ACHN (cell line): ENCODE measurements at places on chromosomes 16 and 17.

GRCh38 chr17:27475070-27475673 lies 18.9 kb downstream of the KSR1 start:
- no peak for DNase-seq

GRCh38 chr16:84194470-84195200 lies 3.7 kb downstream of the ADAD2 start:
- no peak for DNase-seq

DNA sequence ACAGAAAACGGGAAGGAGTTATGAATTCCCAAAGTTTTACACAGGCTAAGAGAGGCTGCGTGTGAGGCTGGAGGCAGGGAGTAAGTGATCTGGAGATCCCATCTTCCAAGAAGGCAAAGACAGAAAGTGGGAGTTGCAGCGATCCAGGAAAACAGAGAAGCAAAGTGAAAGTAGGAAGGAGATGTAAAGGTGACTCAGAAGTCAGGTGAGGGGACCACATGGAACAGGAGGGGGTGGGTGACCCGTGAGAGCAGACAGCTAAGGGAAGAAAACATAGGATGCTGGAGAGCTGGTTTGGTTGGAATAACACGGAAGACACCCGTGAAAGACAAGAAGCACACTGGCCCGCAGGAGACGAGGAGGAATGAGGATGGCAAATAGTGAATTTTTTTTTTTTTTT lies 1.3 kb downstream of the ALOX12 start:
- no peak for DNase-seq

GRCh38 chr16:81204798-81205680 lies 33.5 kb upstream of the BCO1 start:
- peak; percentile 59 for DNase-seq

DNA sequence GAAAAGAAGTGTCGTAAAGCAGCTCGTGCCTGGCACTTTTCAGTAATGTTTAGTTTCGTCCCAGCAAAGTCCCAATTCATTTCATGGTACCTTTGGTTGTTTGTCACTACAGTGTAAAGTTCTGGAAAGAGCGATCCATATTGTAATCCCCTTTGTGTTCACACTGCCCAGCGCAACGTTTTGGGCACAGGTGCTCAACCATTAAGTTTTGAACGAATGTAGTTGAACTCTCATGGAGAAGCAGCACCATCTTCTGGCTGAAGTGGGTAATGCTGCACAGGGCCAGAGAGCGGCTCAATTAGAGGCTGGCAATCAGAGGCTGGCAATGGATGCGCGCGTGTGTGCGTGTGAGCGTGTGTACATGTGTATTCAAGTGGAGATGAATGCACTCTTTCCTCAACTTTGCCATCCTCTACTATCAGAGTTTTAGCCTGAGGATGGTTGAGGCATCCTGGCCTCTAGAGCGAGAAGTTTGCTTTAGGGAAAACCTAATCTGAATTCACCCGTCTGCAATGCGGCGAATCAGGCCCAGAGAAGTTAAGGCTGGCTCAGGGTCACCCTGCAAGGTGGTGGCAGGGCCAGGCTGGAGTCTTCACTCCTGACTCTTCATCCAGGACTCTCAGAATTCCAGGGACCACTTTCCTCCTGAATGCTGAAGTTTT lies 29.9 kb downstream of the DYNLL2 start:
- peak; percentile 68 for DNase-seq

DNA sequence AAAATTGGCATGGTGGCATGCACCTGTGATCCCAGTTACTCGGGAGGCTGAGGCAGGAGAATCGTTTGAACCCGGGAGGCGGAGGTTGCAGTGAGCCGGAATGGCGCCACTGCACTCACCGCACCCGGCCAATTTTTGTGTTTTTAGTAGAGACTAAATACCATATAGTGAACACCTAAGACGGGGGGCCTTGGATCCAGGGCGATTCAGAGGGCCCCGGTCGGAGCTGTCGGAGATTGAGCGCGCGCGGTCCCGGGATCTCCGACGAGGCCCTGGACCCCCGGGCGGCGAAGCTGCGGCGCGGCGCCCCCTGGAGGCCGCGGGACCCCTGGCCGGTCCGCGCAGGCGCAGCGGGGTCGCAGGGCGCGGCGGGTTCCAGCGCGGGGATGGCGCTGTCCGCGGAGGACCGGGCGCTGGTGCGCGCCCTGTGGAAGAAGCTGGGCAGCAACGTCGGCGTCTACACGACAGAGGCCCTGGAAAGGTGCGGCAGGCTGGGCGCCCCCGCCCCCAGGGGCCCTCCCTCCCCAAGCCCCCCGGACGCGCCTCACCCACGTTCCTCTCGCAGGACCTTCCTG lies at the start of gene HBQ1:
TSS of gene HBQ1 (plus strand) at position 359 of the 575 bp plus-strand sequence. CDS start at position 387, 28 bp downstream.
- no peak for DNase-seq

DNA sequence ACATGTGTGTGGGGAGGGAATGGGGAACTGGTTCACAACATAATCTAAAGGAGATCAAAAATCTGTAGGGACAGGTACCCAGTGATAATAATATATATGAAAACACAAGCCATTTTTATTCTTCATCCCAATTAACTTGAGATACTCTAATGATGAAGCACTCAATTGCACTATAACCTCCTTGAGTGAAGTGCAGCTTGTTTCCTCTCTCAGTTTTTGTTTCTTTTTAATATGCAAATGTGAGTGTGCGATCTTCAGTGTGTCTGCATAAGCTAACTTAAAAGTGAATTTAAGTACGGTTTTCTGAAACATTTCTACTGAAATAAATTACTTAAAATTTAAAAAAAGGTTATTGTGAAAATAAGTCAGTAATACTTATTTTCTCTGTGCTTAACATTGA lies 623.5 kb downstream of the CDH11 start:
- DNase-seq, result no peak

GRCh38 chr17:55063885-55064874 lies 95.6 kb downstream of the STXBP4 start:
- no peak for DNase-seq

GRCh38 chr17:46037722-46038255 lies 38.7 kb downstream of the STH start:
- no peak for DNase-seq

DNA sequence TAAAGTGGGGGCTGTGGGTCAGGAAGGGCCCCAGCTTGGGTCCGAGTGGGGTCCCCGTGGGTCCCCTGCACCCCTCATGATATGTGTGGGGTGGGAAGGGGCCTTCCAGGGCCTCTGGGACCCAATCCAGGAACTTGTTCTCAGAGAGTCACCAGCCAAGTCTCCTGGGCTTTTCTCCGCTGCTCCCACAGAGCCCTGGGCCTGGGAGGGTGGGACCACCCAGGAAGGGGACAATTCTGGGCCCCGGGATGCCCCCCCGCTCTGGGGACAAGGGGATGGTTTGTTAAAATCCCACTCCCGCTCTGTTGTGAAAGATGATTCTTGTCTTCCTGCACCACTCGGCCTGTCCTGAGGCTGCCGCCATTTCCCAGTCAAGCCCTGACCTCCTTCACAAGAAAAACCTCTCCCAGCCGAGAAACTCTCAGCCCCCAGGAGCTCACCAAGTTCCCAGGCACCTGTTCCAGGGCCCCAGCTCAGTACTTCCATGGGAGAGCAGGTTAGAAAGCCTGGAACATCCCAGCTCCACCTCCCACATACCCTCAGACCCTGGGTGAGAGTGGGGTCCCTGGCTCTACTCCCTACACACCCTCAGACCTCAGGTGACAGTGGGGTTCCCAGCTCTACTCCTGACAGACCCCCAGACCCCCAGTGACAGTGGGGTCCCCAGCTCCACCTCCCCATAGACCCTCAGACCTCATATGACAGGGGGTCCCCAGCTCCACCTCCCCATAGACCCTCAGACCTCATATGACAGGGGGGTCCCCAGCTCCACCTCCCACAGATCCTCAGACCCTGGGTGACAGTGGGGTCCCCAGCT lies 75.1 kb downstream of the METRNL start:
- no peak for DNase-seq

GRCh38 chr17:80939151-80940145 lies 52.2 kb upstream of the CHMP6 start:
- no peak for DNase-seq

DNA sequence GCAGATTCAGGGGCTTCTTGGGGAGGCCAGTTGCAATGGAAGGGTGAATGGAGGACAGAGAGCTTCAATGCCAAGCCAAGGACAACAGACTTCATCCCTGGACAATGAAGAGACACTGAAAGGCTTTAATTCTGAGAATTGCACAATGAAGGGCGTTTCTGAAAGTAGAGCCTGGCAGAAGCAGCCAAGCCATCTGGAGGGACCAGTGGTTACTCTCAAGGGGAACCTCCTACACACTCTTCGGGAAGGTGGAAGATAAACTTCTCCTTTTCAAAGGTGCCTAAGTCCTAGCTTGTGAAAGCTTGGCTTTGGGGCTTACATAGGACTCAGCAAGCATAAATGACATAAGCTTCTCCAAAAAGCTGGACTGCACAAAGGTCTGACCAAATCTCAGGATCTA lies 6.2 kb upstream of the CES1 start:
- no peak for DNase-seq

- DNase-seq, result no peak
Measured at GRCh38 chr16:11306997-11307638, 26.0 kb upstream of the PRM1 start.

DNA sequence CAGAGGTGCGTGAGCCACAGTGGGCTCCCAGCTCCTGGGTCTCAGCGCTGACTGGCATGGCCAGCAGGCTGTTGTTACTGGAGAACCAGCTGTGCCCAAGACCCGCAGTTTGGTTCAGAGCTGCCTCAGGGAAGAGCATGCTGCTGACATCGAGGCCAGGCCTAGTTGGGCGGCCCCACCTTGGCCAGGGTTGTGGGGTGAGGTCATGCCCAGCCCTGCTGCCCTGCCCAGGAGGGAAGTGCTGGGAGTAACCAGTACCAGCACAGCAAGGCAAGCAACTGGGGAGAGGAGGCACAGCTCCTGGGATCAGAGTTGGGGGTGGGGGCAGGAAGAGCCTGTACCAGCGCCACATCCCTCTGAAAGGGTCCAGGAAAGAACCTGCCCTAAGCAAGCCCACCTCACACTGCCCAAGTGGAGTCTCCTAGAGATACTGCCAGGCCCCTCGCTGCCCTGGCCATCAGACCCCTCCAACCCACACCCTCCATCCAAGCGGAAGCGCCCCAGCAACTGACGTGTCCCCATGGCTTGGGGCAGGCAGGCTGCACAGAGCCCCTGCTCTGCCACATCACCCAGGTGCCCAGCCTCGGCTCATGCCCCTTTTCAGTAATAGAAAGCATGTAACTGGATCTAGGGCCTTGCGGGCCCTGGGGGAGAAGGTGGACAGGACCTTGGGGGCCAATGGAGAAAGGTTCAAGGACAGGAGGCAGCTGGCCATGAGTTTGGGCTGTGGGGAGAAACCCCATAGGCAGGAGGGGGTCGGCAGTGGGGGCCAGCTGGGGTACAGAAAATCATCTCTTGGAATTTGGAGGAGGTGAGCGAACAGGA lies 990 bp downstream of the DOK4 start:
- no peak for DNase-seq

DNA sequence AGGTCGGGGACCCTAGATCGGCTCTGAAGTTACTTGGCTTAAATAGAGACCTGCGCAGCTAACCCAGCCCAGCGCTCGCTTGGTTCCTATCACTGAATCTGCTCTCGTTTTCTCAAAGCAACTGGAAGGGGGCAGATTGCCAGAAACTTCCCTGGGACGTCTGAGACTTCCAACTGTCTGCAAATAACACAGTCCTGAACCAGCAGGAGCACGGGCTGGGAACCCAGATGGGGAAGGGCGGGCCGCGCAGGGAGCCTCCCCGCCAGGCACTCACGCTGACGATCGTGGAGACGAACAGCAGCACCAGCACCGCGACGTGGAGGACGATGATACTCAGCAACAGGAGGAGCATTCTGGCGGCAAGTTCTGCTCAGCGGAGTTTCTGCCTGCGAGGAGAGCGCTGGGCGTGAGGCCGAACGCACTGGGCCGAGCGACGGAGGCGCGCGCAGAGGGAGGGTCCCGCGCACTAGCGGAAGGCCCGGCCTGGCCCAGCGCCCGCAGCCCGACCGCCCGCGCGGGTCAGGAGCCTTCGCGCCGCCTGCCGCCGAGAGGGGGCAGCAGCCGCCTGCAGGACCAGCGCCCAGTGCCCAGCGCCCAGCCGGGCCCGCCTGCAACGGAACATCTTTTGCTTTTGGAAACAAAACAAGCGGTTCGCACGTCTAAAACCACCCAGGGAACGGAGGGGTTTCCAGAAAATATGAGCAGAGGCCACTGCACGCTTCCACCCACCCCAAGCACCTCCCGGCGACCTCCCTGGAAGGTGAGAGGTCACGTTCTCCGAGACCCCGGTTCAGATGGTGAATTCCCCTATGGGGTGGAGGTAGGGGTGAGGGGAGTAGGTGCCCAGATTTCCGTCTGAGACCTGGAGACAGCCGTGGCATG lies 4.5 kb downstream of the PMP22 start:
- DNase-seq, result peak; percentile 84

DNA sequence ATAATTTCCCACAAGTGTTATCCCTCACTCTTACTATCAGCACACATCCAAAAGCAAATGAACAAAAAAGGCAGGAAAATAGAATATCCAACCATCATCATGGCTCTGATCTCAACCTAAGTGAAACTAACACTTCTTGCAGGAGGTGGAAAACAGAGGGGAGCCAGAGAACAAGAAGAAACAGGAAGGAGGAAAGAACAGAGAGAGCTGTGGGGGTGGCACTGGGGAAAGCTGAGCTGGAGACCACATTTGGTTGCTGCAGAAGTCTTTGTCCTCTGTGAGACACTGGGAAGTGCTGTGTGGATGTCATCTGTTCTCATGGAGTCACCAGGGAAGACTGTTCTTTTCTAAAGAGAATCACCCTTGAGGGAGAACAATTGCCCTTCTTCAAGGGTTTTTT lies 34.7 kb downstream of the GRB7 start:
- no peak for DNase-seq

DNA sequence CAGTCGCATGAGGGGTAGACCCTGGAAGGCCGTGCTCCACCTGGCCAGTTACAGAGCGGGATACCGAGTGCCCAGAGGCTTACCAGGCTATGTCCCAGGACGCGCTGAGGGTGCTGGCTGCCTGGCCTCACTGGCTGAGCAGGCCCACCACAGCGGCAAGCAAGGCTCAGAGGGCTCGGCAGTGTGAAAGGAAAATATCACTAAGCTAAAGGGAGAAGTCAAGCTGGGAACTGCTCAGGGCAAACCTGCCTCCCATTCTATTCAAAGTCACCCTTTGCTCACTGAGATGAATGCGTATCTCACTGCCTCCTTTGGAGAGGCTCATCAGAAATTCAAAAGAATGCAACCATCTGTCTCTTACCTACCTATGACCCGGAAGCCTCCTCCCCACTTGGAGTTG lies 37.4 kb downstream of the CCDC57 start:
- no peak for DNase-seq

GRCh38 chr16:58487566-58488351 lies 12.2 kb upstream of the NDRG4 start:
- peak; percentile 82 for DNase-seq

DNA sequence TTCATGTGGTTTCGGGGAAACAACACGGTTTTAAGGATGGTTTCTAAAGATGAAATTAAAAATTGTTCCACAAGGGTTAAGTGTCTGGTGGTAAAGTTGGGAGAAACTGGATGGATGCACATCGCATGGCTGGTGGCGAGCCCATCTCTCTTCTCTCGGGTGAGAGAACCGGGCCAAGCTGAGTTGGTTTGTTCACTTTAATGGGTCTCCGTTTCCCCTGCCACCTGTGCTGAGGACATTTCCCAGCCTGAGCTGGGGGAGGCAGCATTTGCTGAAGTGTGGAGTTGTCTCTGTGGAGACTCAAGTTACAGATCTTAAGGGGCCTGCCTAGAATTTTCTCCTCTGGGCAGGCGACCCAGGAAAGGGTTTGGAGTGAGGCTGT lies 7.9 kb downstream of the FUS start:
- DNase-seq, result no peak
